ENCODE measurements at places on chromosomes 11 and 22.

GRCh38 chr11:44306052-44306917 is 3.7 kb downstream of the ALX4 start:
- DNase-seq: no peak

DNA sequence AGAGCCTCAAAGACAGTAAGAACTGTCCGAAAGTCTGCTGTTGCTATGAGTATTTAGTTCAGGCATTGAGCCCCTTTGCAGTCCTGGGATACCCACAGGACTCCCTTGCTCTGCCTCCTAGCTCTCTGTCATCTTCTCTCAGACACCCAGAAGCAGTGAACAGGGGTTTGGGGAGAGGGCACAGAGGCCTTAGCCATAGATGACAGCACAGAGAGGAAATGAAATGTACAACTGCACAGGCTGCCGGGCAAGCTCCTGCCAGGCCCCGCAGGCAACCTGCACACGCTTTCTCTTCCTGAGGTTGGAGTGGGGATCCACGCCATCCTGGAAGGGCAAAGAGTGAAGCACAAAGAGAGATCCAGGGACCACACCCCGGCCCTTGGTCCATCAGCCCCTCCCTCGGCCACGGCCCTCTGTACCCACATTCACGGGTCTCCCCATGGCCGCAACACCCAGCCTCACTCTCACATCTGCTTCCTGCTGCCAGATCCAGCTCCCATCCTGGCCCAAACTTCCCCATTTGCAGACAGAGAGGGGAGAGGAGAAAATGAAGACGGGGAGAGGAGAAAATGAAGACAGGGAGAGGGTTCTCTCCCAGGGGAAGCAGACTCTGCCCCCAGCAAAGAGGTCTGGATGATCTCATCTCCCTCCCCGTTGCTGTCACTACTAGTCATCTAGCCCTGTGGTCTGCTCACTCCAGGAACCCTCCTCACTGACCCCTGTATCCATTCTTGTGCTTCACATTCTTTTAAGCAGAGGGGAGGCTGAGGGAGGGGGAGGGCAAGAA is 40.7 kb downstream of the CD6 start:
- no peak for DNase-seq

DNA sequence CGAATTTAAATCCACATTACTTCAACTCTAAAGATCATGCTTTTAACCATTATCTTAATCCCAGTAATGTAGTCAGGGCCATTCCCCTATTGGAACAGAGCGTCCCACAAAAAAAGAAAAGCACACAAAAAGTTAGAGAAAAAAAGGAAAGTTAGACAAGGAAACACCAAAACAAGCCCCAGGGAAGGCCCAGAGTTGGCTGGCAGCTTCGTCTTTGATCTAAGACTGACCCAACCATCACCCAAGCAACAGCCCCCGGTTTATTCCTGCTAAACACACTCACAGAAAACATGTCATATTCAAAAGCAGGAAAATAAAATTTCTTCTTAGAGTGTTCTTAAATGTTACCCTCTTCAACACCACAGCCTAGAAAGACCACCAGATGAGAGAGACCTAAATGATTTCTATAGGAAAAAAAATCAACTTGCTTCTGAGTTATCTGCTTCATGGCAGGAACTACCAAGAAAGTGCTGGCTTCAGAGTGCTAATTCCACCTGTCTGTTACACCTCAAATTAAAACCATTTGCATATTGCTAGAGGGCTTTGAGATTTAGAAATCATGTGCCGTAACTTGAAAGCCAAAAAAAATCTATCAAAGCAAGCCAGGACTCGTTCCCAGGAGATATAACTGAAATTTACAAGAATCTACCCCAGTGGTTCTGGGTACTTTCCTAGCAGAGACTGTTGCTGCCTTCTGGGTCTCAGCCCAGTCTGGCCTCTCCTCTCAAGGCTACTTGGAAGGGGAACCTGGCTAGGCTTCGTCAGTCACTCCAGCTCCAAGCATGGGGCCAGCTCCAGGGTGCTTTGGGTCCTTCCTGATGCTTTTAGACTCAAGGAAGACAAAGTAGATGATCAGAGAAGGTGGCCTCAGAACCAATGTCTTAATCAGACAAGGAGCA is 31.2 kb downstream of the POU2AF3 start:
- DNase-seq: no peak

DNA sequence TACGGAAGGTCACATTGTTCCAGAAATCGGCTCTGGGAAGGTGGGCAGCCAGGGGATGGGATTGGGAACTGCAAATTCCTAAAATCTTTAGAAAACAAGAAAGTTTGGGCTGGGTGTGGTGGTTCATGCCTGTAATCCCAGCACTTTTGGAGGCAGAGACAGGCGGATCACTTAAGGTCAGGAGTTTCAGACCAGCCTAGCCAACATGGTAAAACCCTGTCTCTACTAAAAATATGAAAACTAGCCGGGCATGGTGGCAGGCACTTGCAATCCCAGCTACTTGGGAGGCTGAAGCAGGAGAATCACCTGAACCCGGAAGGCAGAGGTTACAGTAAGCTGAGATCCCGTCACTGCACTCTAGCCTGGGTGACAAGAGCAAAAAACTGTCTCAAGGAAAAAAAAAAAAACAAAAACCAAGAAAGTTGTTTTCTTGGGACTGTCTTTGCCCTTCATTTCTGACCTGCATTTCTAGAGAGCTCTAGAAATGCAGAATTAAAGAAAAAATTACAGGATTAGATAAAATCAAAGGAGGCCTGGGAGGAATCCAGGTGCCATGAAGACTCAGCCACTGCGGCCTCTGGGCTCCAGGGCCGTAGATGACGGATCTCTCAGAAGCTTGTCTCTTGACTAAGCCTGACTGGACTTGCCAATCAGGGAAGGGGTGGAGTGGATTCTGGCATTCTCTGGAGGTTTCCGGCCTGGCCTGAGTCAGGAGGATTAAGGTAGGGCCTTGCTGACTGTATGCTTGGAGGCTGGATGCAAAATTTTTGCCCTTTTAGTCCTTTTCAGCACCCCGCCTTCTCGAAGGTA is 5.3 kb upstream of the MALAT1 start:
- no peak for DNase-seq

Measured in T-helper 17 cell (primary cell).